ENCODE measurements at places on chromosomes 5 and 9.

GRCh38 chr9:4933177-4933576, 51.9 kb upstream of the JAK2 start:
- no peak for DNase-seq

- DNase-seq, result no peak
Observed at GRCh38 chr5:134491841-134492442, 33.5 kb upstream of the JADE2 start.

GRCh38 chr9:97773091-97773490, 76.0 kb upstream of the XPA start:
- DNase-seq, result no peak

DNA sequence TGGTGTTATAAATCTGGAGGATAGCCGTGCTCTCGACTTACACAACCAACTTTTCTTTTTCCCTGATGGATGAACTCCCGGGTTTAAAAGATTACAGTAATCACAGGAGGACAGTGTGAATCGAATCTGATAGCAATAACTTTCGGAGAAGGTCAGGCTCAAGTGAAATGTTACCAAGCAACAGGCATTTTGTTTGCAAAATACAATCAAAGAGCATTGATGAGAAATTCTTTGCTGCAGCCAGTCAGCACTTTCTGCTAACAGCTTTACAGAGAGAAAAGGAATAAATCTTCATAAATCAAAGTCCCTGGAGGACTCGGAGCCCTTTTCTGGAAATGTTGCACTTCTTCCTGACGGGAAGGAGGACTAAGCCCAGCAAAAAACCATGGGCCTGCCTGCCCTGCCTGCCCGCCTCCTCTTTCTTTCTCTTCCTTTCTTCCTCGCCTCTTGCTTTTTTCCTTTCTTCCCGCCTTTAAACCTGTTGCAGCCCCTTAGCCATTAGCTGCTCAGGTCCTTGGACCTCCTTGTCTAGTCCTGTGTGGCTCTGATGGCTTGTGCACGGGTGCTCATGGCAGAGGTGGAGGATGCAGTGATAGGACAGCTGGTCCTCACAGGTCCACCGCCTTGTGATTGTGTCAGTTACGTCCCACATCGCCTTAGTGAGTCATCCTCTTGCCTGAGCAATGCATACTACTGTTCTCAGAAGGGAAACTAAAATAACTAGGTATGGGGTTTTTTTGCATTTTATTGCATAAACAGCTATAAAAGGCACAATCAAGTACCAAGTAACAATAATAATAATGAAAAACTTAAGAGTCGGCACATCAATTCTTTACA, 6.2 kb downstream of the DMRT3 start:
- no peak for DNase-seq

GRCh38 chr5:50717651-50718050, 51.2 kb downstream of the PARP8 start:
- DNase-seq, result peak; percentile 20

DNA sequence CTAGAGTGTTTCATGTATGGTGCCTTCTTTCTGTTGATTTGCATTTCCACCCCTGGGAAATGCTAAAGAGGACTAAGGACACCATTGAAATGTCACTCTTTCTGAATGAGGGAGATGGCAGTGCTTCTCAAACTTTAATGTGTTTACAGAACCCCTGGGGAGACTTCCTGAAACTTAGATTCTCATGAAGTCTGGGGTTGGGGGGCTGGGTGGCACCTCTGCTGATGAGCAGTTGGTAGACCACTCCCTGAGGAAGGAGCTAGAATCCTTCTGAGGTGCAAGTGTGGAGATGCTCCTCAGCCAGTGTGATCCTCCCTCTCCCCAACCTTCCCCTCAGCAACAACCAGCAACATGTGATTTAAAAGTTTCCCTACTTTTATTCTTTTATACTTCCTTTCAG, 546.8 kb downstream of the LRRC70 start:
- DNase-seq, result no peak

DNA sequence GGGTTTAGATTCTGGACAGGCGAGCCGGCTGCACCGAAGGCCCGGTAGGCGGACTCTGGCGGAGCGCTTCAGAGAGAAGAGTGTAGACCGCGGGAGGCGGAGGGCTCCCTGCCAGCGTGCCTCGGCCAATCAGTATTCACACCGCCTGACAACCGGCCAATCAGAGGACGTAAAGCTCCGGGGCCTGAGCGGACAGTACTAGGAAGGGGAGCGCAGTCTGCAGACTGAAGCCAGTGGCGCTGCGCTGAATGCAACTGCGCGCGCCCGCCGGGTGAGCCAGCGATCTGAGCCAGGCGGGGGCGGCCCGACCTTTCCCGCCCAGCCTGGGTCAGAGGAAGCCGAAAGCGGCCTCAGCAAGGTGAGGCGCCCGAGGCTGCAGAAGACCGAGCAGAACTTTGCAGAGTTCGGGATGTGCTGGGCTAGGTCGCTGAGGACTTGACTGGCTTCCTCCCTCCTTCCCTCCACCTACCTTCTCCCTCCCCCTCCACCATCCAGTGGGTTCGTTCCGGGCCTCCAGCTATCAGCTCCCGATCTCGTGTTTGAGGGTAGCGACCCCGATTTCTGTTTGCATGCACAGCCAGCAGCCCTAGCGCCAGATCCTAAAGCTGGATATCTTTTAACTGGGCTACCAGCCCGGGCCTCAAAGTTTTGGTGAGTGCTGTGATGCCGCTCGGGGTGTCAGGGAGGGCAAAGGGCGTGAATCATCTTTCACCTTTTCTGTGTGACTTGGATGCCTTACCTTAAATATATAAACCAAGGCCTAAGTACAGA, at the start of gene DMRT2:
Gene DMRT2 (plus strand): TSS at position 233 of the 771 bp plus-strand sequence. CDS start 1,257 bp downstream, outside the sequence.
- peak; percentile 94 for DNase-seq

DNA sequence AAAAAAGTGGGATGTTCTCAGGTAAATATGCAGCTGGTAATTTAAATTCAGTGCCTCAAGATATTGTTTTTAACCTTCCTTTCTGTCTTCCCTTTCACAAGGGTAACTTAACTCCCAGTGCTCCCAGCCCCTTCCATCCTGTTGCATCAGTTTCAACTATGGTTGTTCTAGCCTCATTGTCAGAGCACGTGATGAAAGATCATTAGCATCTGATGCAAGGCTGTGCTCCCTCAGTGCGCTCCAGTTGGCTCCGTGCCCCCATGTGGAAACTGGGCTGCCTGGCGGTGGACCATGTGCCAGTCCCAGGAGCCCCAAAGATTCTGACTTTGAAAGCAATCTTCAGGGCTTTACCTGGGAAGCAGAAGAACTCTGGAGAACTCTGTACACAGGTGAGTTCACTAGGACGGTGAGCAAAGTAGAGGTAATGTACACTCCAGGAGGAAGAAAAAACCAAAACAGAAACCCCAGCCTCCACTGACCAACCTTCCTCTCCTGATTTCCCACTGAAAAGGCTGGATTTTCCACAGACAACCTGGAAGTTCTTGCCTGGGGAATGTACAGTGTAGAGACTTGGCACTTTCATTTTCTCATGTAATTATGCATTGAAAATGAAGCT, 96.9 kb downstream of the SLC1A3 start:
- DNase-seq, result no peak

DNA sequence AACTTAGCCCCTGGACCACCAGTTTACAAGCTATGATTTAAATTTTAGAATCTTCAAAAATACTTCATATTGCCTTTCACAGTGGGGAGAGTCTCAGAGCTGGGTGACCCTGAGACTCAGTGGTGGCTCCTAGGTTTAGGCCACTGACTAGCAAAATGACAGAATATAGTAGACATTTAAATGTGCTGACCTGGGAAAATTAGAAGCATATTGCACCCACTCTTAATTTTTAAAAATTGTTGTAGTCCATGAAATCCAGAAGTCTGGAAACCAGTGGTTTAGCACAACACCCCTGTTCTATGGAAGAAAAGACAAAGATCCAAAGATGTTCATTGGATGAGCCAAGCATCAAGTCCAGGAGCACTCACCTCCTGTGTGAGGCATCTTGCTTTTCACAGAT, 75.0 kb upstream of the PAPPA start:
- DNase-seq, result no peak

- no peak for DNase-seq
Observed at GRCh38 chr9:80555782-80556325, 984.1 kb downstream of the TLE4 start.

DNA sequence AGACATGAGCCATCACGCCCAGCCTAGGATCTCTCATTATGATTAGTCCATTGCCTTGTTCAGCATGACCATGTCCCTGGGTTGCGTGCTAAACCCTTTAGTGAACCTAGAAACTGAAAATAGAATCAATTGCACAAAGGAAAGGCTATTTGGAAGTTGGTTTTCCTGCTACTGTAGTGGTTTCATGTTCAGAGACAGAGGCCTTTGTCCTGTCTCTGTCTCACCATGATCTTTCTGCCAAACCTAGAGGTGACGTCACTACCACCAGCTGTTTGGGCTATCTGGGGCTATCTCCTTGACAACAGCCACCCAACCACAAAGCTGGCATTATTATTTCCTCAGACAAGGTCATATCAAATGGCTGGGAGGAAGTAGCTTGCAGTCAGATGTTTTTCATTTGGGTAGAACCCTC, 4.0 kb upstream of the CDK5RAP2 start:
- peak; percentile 99 for DNase-seq

DNA sequence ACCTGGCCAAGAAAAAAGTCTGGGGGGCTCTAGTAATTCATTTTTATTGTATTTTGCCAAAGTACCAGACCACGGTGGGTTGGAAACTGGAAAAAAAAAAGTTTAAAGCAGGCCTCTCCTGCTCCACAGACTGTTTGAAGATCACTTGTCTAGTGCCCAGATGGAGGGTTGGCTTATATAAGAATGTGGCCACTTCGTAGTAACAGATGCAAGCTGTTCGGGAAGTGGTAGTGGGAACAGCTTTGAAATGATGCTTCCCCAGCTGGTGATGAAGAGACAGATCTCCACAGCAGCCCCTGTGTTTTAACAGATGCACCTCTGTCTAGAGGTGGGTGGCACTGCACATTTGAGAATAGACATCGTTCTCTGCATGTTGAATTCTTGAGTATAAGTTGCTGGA, 54.3 kb upstream of the DMRT3 start:
- DNase-seq, result no peak

DNA sequence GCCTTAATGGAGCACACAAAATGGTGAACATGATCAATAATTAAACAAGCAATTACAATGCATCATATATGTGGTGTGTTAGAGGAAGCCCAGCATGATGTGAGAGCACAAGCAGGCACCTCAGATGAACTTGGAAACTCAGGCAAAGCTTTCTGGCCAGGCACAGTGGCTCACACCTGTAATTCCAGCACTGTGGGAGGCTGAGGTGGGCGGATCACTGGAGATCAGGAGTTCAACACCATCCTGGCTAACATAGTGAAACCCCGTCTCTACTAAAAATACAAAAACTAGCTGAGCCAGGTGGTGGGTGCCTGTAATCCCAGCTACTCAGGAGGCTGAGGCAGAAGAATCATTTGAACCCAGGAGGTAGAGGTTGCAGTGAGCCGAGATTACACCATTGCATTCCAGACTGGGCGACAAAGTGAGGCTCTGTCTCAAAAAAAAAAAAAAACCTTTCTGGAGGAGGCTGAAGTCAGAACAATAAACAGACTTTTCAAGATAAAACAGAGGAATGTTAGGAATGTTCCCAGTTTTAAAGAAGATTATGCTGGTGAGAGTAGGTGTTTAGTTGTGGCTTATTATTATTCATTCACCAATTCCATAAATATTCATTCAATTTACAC, 159.4 kb downstream of the CEMIP2 start:
- DNase-seq, result no peak

GRCh38 chr5:67999391-67999790, 216.2 kb upstream of the PIK3R1 start:
- DNase-seq, result no peak

DNA sequence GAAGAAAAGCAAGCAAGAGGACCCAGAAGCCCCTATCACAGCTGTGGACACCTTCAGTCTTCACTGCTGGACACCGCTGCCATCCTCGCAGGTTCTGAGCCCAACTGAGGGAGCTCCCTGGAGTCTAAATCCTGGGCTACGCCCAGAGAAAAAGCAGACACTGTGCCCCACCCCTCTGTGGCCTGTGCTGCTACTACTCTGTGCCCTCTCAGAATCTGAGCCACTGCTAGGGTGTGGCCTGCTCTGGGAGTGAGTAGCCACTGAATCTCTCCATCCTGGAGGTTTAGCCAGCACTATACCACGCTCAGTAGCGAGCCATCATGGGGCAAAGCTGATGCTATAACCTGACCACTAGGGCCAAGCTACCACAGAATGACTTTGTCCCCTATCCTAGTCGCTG, 338.2 kb downstream of the NPR3 start:
- DNase-seq, result no peak

- no peak for DNase-seq
Observed at GRCh38 chr9:79741381-79741780, 169.6 kb downstream of the TLE4 start.

GRCh38 chr5:38285226-38285625, 26.9 kb downstream of the EGFLAM start:
- peak; percentile 3 for DNase-seq

GRCh38 chr5:139105621-139106071, 92.5 kb downstream of the SIL1 start:
- peak; percentile 85 for DNase-seq
